ENCODE measurements at places on chromosomes 6 and 20. TPM values are rescaled to one million over a fixed set of nuclear protein-coding genes. Genes with fewer than 3 reads are reported as not detected.
A peak's percentile ranks its signal among the peaks of the same experiment; 100 is the strongest.

- peaks cover 5% of the 10 kb centered on the region for H3K4me1 ChIP-seq
- H3K27me3 ChIP-seq, result no peaks in the 10 kb centered on the region
Measured at GRCh38 chr6:119284861-119285521, 64.6 kb downstream of the MAN1A1 start.

- peaks cover 5% of the 10 kb centered on the region for H3K36me3 ChIP-seq
- DNase-seq, result no peak
- no peaks in the 10 kb centered on the region for H3K4me1 ChIP-seq
- H3K4me3 ChIP-seq, result no peak overlapping the region
- no peaks in the 10 kb centered on the region for H3K27me3 ChIP-seq
- no peak overlapping the region for H3K27ac ChIP-seq
Measured at GRCh38 chr6:110635096-110635495, 158.7 kb upstream of the SLC22A16 start.

The PGC gene
- not detected for total RNA-seq

DNA sequence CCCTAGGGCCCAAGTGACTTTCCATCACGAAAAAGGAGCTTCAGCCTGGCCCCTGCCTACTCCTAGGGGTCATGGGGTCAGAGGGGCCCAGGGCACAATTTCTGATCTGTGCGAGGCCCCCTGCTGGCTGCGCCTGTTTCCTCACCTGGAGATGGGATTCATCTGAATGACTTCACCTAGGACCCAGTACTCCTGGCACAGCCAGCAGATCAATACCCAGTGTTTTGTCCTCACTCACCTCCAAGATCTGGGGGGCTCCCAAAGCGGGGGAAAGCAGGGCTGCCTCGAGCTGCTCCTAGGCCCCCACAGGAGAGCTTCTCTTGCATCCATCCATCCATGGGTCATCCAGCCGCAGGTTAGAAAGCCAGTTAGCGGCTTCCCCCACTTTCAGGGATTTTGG is 33.8 kb downstream of the CD40 start:
- no peak overlapping the region for H3K27ac ChIP-seq
- H3K36me3 ChIP-seq, result no peaks in the 10 kb centered on the region
- H3K4me1 ChIP-seq, result no peaks in the 10 kb centered on the region
- H3K27me3 ChIP-seq, result peaks cover 4% of the 10 kb centered on the region
- H3K4me3 ChIP-seq, result no peak overlapping the region
- peak; percentile 22 for DNase-seq

The GTF3C6 gene
- 85.9 TPM for total RNA-seq

The SLC22A7 gene
- total RNA-seq, result not detected

DNA sequence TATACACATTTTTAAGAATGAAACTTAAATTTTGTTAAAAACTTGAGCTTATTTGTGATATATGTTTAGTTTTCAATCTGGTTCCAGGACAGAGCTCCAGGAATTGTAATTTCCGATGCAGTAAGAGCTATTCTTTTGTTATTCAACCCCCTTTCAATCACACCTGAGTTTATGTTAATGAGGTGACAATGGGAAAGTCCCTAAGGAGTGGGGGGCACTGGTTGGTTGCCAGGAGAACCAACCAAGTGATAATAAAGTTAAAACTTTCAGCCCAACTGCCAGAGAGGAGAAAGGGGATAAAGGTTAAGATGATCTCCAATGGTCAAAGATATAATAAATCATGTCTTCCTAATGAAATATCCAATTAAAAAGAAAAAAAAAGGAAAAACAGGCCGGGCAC is 19.8 kb downstream of the MDN1 start:
- H3K27ac ChIP-seq, result no peak overlapping the region
- DNase-seq, result no peak
- no peaks in the 10 kb centered on the region for H3K27me3 ChIP-seq
- no peak overlapping the region for H3K4me3 ChIP-seq
- peaks cover 52% of the 10 kb centered on the region for H3K36me3 ChIP-seq

The FRMD1 gene
- total RNA-seq, result not detected

- H3K27me3 ChIP-seq, result no peaks in the 10 kb centered on the region
- peak; percentile 35 for DNase-seq
- H3K4me3 ChIP-seq, result peak overlapping the region; percentile 9
- H3K4me1 ChIP-seq, result peaks cover 51% of the 10 kb centered on the region
Measured at GRCh38 chr6:159094444-159095252, 49.9 kb upstream of the TAGAP start.

DNA sequence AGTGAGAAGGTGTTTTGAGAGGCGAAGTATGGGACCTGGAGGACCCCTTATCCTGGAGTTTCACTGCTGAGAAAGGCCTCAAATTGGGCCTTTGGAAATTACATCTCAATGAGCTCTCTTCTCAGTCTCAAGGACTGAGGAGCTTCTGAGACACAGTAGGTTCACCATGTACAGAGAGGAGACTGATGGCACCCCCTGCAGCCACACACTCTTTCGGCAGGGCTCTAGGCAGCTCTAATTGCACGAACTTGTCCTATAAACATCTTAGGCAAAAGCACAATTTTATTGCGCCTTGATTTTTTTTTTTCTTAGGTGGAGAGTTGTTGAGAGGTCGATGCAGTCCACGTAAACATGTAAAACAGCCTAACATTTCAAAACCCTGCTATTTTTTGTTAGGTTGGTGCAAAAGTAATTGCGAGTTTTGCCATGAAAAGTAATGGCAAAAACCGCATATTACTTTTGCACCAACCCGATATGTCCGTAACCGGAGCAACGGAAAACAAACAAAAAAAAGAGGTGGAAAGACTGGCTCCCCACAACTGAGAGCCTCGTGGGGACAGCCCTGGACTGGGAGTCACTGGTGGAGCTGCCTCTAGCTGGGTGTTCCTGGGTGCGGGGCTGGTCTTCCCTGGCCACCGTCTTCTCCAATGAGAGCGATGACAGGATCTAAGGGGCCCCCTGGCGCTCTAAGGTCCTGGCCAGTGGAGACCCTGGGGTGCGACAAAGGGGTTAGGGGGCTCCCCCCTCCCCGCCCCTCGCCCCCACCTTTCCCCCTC is 84.0 kb upstream of the EYA2 start:
- no peak for DNase-seq
- H3K27me3 ChIP-seq, result peaks cover 25% of the 10 kb centered on the region
- no peaks in the 10 kb centered on the region for H3K4me1 ChIP-seq
- no peak overlapping the region for H3K27ac ChIP-seq
- no peaks in the 10 kb centered on the region for H3K36me3 ChIP-seq
- H3K4me3 ChIP-seq, result no peak overlapping the region

DNA sequence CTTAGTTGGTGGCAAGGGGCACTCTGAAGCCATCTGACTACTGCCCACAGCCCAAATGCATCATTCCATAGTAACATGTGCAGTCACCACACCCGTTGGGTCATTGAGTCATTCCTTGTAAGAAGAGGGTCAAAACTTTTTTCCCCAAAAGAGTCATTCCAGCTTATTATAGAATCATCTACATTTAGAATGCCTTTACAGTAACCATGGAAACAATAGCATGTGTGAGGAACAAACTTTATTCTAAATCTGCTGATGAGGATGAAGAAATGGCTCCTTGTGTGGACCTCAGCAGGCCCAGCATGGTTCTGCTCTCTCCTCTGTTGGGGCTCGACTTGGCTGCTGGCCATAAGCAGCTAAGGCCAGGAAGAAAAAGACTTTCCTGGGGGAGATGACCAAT is 111.2 kb upstream of the PTPRT start:
- H3K36me3 ChIP-seq, result no peaks in the 10 kb centered on the region
- no peaks in the 10 kb centered on the region for H3K27me3 ChIP-seq
- no peak overlapping the region for H3K27ac ChIP-seq
- H3K4me1 ChIP-seq, result no peaks in the 10 kb centered on the region
- DNase-seq, result no peak

Measured in activated CD4-positive, alpha-beta T cell treated with anti-CD3 and anti-CD28 coated beads, Interleukin-2, amount 10 ng/mL, durations not matched to agents 7 days and 5 days (primary cell).